ENCODE measurements at places on chromosomes 5 and 9. TPM values are rescaled to one million over a fixed set of nuclear protein-coding genes. Genes with fewer than 3 reads are reported as not detected.

DNA sequence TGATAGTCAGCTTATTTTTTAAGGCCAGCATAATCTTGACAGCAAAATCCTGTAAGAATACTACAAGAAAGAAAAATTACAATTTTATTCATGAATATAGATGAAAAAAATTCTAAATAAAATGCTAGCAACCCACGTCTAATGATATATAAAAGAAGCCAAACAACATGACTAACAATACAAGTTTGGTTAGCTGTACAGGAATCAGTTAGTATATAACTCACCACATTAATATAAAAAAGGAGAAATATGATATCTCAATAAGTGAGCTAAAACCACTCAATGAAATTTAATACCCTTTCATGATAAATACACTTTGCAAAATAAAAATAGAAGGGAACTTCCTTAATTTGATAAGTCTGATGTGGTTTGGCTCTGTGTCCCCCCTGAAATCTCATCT lies 139.7 kb upstream of the MAN2A1 start:
- H3K27ac ChIP-seq, result no peak overlapping the region
- no peaks in the 10 kb centered on the region for H3K36me3 ChIP-seq
- no peak overlapping the region for H3K4me3 ChIP-seq
- H3K27me3 ChIP-seq, result no peaks in the 10 kb centered on the region

DNA sequence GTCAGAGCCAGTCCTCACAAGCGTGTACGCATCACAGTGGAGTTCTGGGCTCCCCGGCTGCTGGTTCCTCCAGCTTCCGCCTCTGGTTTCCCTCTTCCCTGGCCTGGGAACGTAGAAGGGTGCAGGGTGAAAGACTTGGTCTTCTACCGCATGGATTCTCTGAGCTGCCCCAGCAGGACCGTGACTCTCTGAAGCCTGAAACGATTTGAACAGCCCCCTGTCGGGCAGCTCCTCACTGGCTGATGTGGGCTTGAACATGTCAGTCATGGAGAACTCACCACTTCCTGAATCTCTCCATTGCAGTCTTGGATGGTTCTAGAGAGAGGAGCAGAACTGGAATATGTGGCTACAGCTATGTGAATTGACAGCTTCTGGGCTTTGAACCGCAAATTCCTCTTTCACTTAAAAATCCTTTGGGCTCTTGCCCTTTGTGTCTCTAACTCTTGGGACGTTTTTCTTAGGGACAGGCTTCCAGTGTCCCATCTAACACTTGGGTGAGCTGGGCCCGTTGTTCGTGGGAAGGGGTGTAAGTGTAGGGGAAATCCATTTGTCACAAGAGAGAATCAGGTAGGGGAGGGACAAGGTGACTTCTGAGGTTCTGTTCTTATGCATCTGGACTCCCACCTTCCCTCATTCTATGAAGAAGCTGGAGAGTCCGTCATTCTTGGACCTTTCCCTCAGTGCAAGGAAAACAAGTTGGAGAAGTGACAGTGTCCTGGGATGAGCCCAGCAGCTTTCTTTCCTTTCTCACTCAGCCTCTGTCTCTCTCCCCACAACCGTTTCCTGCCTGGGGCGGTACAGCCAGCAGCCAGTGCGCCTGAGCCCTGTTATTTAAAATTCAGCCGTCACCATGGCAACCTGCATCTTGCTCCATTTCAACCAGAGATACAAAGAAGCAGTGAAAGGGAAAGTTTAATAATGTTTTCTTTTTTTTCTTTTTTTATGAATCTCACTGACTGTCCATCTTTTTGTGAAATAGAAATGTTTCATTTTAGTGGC lies 84.7 kb downstream of the PTTG1 start:
- H3K27ac ChIP-seq, result no peak overlapping the region
- no peak for DNase-seq
- H3K27me3 ChIP-seq, result peaks cover 25% of the 10 kb centered on the region
- H3K4me3 ChIP-seq, result no peak overlapping the region
- H3K4me1 ChIP-seq, result no peaks in the 10 kb centered on the region

Gene TPPP
- total RNA-seq, result 0.17 TPM

DNA sequence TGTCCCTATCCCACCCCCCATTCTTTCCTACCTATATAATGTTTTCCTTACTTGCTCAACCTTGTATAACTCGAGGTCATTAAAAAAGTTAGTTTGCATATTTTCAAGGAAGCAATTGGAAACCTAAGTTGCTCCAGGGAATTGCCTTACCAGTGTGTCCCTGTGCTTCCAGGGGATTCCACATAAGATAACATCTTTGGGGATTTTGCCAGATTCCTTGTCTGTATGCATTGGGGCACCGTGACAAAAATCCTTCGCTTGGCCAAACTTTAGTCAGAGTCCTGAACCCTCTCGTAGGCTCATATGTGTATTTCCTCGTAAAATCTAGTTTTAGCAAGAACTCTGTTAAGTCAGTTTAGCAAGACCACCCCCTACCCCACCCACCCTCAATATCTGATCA lies 14.7 kb upstream of the OSMR start:
- H3K4me3 ChIP-seq, result no peak overlapping the region
- no peaks in the 10 kb centered on the region for H3K27me3 ChIP-seq
- H3K27ac ChIP-seq, result 0 out of 2 replicates have a peak overlapping the region, but pooled peaks have one; percentile 17
- DNase-seq, result no peak
- peaks cover 29% of the 10 kb centered on the region for H3K36me3 ChIP-seq
- H3K4me1 ChIP-seq, result peaks cover 18% of the 10 kb centered on the region

Gene PCDHB15
- not detected for total RNA-seq

Gene C5orf63
- 9.8 TPM for total RNA-seq

GRCh38 chr9:16202221-16202620 lies 649.4 kb downstream of the CCDC171 start:
- H3K36me3 ChIP-seq, result no peaks in the 10 kb centered on the region
- no peaks in the 10 kb centered on the region for H3K4me1 ChIP-seq
- no peaks in the 10 kb centered on the region for H3K27me3 ChIP-seq
- H3K4me3 ChIP-seq, result no peak overlapping the region

- DNase-seq, result no peak
- H3K4me1 ChIP-seq, result peaks cover 36% of the 10 kb centered on the region
- no peaks in the 10 kb centered on the region for H3K27me3 ChIP-seq
- no peak overlapping the region for H3K4me3 ChIP-seq
These were observed 58.0 kb downstream of the FXN start for GRCh38 chr9:69093471-69094103.

- no peaks in the 10 kb centered on the region for H3K27me3 ChIP-seq
- no peak overlapping the region for H3K4me3 ChIP-seq
These were observed 46.5 kb downstream of the SH3PXD2B start for GRCh38 chr5:172407822-172408221.

DNA sequence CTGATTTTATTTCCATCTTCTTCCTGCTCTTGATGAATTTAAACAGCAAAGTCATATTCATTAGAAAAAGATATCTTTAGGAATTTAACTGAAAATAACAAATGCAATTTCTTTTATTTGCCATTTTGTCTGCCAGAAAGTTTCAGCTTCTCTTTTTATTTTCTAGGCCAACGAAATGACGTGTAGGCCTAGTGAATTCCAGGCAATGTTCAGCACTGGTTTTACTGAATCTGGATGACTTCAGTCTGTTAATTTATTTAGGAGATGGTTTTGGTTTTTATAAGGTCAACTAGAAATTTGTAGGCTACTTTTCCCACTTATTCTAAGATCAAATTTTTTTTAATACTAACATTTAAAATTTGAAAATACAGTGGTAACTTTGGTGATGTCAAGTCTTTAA lies 129.1 kb upstream of the VCAN start:
- DNase-seq, result no peak
- no peaks in the 10 kb centered on the region for H3K4me1 ChIP-seq
- H3K27ac ChIP-seq, result no peak overlapping the region
- H3K27me3 ChIP-seq, result no peaks in the 10 kb centered on the region

DNA sequence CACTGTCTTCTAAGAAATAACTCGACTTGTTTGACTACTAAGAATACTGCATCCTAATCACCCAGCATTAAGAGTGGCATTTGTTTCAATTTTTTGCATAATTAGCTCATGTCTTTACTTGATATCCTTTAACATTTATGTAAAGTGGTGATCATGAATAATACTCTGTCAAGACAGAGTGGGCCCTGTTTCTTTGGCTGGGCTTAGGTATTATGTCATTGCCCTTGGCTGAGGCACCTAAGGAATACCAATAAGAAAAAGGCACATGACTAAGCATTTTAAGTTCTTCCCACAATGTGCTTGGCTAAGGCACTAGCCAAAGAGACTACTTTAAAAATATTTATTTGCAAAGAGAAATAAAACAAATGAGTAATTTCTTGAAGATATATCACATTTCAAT lies 308.1 kb downstream of the CTNND2 start:
- H3K27ac ChIP-seq, result no peak overlapping the region
- H3K4me1 ChIP-seq, result no peaks in the 10 kb centered on the region
- no peaks in the 10 kb centered on the region for H3K27me3 ChIP-seq
- H3K36me3 ChIP-seq, result no peaks in the 10 kb centered on the region
- no peak overlapping the region for H3K4me3 ChIP-seq
- DNase-seq, result no peak

DNA sequence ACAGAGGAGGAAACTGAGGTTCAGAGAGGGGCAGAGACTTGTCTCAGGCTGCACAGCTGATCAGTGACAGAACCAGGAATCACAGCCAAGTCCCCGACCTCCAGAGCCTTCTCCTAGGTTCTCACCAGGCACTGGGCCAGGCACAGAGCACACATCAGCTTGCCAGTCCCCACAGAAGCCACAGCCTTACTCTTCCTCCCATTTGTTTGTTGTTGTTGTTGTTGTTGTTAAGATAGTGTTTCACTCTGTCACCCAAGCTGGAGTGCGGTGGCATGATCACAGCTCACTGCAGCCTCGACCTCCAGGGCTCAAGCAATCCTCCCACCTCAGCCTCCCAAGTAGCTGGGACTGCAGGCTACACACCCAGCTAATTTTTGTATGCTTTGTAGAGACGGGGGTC lies 41.4 kb downstream of the NAIF1 start:
- no peaks in the 10 kb centered on the region for H3K27me3 ChIP-seq
- H3K27ac ChIP-seq, result no peak overlapping the region
- H3K4me1 ChIP-seq, result peaks cover 6% of the 10 kb centered on the region
- no peaks in the 10 kb centered on the region for H3K36me3 ChIP-seq
- no peak overlapping the region for H3K4me3 ChIP-seq

Gene ARHGEF39
- 15.6 TPM for total RNA-seq

- DNase-seq, result no peak
- H3K4me1 ChIP-seq, result 0 out of 2 replicates have a peak, but pooled peaks cover 6% of the 10 kb centered on the region
- no peak overlapping the region for H3K27ac ChIP-seq
- H3K36me3 ChIP-seq, result no peaks in the 10 kb centered on the region
- no peak overlapping the region for H3K4me3 ChIP-seq
- H3K27me3 ChIP-seq, result no peaks in the 10 kb centered on the region
These were observed 150.8 kb downstream of the TTC39B start for GRCh38 chr9:15156241-15156640.

- H3K27ac ChIP-seq, result no peak overlapping the region
- H3K4me3 ChIP-seq, result no peak overlapping the region
- no peaks in the 10 kb centered on the region for H3K36me3 ChIP-seq
- no peaks in the 10 kb centered on the region for H3K27me3 ChIP-seq
- no peak for DNase-seq
These were observed 145.0 kb upstream of the CDKN2B start for GRCh38 chr9:22154064-22154463.

GRCh38 chr9:28329323-28329722 lies 756.0 kb upstream of the C9orf72 start:
- H3K4me1 ChIP-seq, result no peaks in the 10 kb centered on the region
- H3K27ac ChIP-seq, result no peak overlapping the region
- no peaks in the 10 kb centered on the region for H3K36me3 ChIP-seq
- no peak for DNase-seq

DNA sequence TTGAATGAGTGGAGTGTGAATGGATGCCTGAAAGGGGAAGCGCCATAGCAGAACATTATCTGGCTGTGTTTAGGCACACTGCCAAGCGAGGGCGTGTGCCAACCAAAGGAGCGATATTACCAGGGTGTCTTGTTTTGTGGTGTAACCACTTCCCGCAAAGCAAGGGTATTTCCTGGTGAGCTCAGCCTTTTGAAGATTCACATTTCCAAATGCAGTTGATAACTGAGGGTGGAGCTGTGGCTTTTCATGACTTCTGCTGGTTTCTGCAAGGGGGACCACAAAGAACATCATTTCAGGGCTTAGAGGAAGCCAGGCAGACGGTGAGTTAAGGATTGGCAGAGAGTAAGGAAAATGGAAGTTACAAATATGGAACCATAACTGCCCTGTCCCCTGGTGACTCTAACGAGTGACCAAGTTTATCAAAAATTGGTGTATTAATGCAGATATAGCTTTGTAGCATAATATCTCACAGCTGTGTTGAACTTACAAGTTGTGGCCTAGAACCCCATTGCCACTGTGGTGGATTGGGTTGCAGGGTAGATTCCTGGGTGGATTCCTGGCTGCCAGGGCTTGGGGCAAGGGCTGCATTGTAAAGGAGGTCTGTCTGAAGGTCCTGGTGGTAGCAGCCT lies 71.4 kb downstream of the RALGPS1 start:
- DNase-seq, result peak; percentile 92
- no peaks in the 10 kb centered on the region for H3K36me3 ChIP-seq
- H3K27me3 ChIP-seq, result no peaks in the 10 kb centered on the region

GRCh38 chr5:39058178-39058921 lies 15.8 kb downstream of the RICTOR start:
- no peaks in the 10 kb centered on the region for H3K4me1 ChIP-seq
- H3K4me3 ChIP-seq, result no peak overlapping the region
- peaks cover 29% of the 10 kb centered on the region for H3K36me3 ChIP-seq
- no peak overlapping the region for H3K27ac ChIP-seq

- no peak overlapping the region for H3K27ac ChIP-seq
- no peaks in the 10 kb centered on the region for H3K4me1 ChIP-seq
- H3K27me3 ChIP-seq, result no peaks in the 10 kb centered on the region
- H3K4me3 ChIP-seq, result no peak overlapping the region
- no peak for DNase-seq
- no peaks in the 10 kb centered on the region for H3K36me3 ChIP-seq
These were observed 138.7 kb upstream of the EFNA5 start for GRCh38 chr5:107809201-107810034.

Gene ADRB2
- total RNA-seq, result 2.8 TPM

Gene SPATA31C1
- not detected for total RNA-seq

Gene BICD2
- total RNA-seq, result 40.0 TPM

DNA sequence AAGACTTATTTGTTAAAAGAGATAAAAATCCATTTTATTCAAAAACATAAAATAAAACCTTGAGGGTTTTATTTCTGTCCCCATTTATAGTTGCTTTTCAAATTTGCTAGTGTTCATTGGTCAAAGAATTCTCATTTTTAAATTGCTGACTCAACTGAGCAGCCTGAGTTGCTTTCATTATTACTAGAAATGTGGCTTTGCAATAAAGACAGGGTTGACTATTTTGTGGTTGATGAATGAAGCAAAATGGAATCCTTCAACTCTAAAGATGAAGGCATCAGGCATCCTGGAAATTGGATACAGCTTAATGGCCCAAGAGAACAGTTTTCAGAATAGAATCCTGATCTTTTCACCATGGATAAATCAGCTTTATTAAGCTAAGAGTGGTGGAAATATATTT lies 23.9 kb upstream of the PPP3R2 start:
- no peaks in the 10 kb centered on the region for H3K36me3 ChIP-seq
- H3K27ac ChIP-seq, result no peak overlapping the region
- H3K27me3 ChIP-seq, result 0 out of 2 replicates have a peak, but pooled peaks cover 3% of the 10 kb centered on the region
- H3K4me3 ChIP-seq, result no peak overlapping the region
- no peaks in the 10 kb centered on the region for H3K4me1 ChIP-seq

- no peak for DNase-seq
- no peak overlapping the region for H3K4me3 ChIP-seq
- no peak overlapping the region for H3K27ac ChIP-seq
- H3K36me3 ChIP-seq, result no peaks in the 10 kb centered on the region
- H3K4me1 ChIP-seq, result no peaks in the 10 kb centered on the region
These were observed 11.8 kb downstream of the ALDH1B1 start for GRCh38 chr9:38404314-38404713.

GRCh38 chr5:89421035-89421434 lies 538.1 kb upstream of the MEF2C start:
- no peaks in the 10 kb centered on the region for H3K36me3 ChIP-seq
- DNase-seq, result peak; percentile 45
- H3K4me3 ChIP-seq, result no peak overlapping the region
- no peak overlapping the region for H3K27ac ChIP-seq
- H3K4me1 ChIP-seq, result no peaks in the 10 kb centered on the region

Gene ADAMTS12
- 103 TPM for total RNA-seq

All from PC-9 (cell line).